Psoas muscle (tissue), 8 donors: ENCODE measurements at places on chromosomes 7 and 10.

DNA sequence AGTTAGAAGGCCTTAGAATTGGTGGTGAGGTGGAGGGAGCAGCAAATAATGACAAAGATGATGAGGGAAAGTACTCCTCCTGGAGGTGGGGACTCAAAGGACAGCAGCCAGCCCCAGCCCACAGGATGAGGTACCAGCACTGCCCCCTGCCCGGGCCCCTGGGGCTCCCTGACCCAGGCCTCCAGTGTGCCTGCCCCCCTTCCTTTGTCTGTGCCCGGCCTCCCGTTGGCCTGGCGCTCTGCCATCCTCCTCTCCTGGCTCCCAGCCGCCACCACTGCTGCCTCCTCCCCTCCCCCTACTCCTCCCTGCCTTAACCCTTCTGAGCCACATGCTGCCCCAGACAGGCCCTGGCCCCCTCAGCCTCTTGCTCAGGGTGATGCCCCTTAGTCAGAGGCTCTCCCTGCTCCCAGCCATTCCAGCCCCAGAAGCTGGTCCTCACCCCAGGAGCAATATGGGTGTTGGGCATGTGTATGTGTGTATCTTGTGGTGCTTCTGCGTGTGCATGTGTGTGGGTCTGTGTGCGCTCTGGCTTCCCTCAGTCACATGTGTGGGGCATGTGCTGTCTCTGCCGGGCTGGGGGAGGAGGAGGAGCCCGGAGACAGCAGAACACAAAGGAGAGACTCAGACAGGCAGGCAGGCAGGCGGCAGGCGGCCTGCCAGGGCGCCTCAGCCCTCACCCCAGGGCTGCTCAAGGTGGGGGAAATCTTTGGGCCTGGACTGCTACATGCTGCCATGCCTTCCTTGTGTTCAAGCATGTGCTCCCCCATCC lies 2.6 kb downstream of the LDB1 start:
- H3K36me3 ChIP-seq: no peaks in the 10 kb centered on the region
- peak overlapping the region; percentile 87 for H3K4me3 ChIP-seq
- H3K27ac ChIP-seq: peak overlapping the region; percentile 92
- peak; percentile 78 for DNase-seq
- H3K4me1 ChIP-seq: peaks cover 57% of the 10 kb centered on the region

DNA sequence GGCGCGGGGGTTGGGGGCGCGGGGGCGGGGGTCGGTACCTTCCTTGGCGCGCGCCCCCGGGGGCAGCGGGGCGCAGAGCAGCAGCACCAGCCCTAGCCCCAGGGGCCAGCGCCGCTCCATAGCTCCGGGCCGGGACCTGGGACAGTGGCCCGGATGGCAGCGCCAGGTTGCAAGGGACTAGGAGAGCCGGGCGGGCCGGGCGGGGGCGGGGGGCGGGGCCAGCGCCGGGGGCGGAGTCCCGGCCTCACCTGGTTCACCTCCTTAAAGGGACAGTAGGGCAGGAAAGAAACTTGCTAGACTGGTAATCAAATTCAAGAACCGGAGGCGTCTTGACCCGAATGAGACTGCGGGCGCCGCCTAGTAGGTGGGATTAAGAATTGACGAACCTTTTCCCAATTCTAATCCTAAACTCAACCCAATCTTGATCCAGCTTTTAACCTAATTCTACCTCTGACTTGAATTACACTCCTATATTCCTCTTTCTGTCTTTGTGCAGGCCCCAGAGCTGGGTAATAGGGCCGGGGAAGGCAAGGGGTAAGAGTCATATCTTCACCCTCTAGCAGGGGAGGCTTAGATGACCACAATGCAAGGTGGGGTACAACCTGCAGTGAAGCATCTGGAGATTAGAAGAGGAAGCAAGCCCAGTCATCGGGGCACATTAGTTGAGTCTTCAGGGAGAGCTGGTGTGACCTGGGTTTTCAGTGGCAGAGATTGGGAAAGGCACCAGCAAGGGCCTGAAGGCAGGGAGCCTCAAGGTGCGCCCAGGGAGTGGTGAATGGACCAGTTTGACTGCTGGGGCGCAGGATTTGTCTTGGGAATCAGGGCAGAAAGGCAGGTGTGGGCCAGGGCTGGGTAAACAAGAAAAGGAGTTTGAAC lies at the start of gene EPHA1:
TSS of gene EPHA1 (minus strand) at position 171 of the 876 bp plus-strand sequence. CDS start at position 120, 51 bp downstream.
- H3K27me3 ChIP-seq: no peaks in the 10 kb centered on the region
- H3K27ac ChIP-seq: no peak within 1 kb of the TSS
- H3K4me1 ChIP-seq: no peaks in the 10 kb centered on the region

- DNase-seq: no peak
- H3K27ac ChIP-seq: no peak overlapping the region
- H3K27me3 ChIP-seq: no peaks in the 10 kb centered on the region
These were observed 472.6 kb downstream of the PLXNA4 start for GRCh38 chr7:132103718-132104117.

DNA sequence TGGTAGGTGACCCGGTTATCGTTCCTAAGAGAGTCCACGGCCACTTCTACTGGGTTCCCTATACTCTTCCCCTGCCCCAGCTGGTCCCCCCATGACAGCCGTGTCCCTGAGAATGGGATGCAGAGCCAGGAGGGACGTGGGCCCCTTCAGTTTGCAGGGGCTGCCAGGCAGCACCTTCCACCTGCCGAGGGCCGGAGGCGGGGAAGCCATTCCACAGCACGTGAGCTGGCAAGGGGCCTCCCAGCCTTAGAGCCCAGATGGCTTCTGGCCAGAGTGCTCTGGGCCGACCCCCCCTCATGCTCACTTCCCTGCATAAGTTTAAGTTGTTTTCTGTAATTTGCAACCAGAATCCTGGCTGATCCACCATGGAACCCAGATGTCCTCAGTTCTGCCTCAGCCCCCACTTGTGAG lies 39.0 kb downstream of the DIP2C start:
- peaks cover 37% of the 10 kb centered on the region for H3K4me1 ChIP-seq
- H3K36me3 ChIP-seq: no peaks in the 10 kb centered on the region
- peak overlapping the region; percentile 58 for H3K27ac ChIP-seq
- DNase-seq: no peak
- no peaks in the 10 kb centered on the region for H3K27me3 ChIP-seq
- peak overlapping the region; percentile 46 for H3K4me3 ChIP-seq

- H3K27me3 ChIP-seq: no peaks in the 10 kb centered on the region
- H3K27ac ChIP-seq: no peak overlapping the region
- no peaks in the 10 kb centered on the region for H3K4me1 ChIP-seq
- DNase-seq: no peak
- H3K36me3 ChIP-seq: no peaks in the 10 kb centered on the region
- no peak overlapping the region for H3K4me3 ChIP-seq
These were observed 4.3 kb downstream of the PFKP start for GRCh38 chr10:3071405-3072198.

GRCh38 chr7:158406801-158407200 lies 180.8 kb downstream of the PTPRN2 start:
- no peak overlapping the region for H3K27ac ChIP-seq
- H3K4me3 ChIP-seq: no peak overlapping the region

- no peaks in the 10 kb centered on the region for H3K4me1 ChIP-seq
- DNase-seq: no peak
- H3K36me3 ChIP-seq: no peaks in the 10 kb centered on the region
- no peak overlapping the region for H3K4me3 ChIP-seq
These were observed 95.7 kb downstream of the TCERG1L start for GRCh38 chr10:131215776-131216175.

- H3K36me3 ChIP-seq: peaks cover 12% of the 10 kb centered on the region
- peaks cover 11% of the 10 kb centered on the region for H3K4me1 ChIP-seq
- no peak overlapping the region for H3K4me3 ChIP-seq
- H3K27ac ChIP-seq: no peak overlapping the region
- DNase-seq: no peak
- no peaks in the 10 kb centered on the region for H3K27me3 ChIP-seq
These were observed 5.4 kb downstream of the PPIA start for GRCh38 chr7:44801890-44802289.

- peaks cover 3% of the 10 kb centered on the region for H3K36me3 ChIP-seq
- H3K27ac ChIP-seq: no peak overlapping the region
- no peak overlapping the region for H3K4me3 ChIP-seq
- DNase-seq: no peak
These were observed 6.4 kb downstream of the ZDHHC16 start for GRCh38 chr10:97452352-97452751.

DNA sequence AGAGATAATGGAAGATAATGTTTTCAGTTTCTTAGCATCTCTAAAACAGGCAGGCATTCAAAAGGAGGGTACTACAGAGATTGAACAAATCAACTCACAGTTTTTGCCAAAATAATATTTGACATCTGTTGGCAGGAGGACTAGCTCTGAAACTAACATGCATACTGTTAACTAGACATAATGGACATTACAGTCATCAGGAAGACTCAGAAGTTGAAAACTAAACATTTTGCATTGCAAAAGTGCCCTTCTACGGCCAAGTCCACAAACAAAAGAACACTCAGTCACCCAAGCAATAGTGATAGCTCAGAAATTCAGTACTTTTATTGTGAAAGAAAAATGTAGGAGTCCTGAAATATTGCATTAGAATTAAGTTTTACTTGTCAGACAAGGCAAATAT lies 399.0 kb downstream of the HGF start:
- no peaks in the 10 kb centered on the region for H3K4me1 ChIP-seq
- no peak overlapping the region for H3K4me3 ChIP-seq
- DNase-seq: no peak
- no peaks in the 10 kb centered on the region for H3K36me3 ChIP-seq
- no peaks in the 10 kb centered on the region for H3K27me3 ChIP-seq

DNA sequence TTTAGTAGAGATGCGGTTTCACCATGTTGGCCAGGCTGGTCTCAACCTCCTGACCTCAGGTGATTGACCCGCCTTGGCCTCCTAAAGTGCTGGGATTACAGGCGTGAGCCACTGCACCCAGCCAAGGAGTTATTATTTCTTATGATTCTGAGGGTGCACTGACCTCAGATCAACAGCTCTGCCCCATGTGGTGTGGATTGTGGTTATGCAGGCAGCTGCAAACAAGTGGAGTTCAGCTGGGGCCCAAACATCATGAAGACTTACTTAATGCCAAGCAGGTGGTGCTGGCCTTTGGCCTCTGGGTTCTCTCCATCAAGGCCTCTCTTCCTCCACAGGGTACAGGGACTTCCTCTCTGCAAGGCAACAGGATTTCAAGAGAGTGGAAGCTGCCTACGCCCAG lies 45.1 kb upstream of the OPTN start:
- H3K27ac ChIP-seq: no peak overlapping the region
- H3K27me3 ChIP-seq: no peaks in the 10 kb centered on the region
- H3K36me3 ChIP-seq: no peaks in the 10 kb centered on the region

DNA sequence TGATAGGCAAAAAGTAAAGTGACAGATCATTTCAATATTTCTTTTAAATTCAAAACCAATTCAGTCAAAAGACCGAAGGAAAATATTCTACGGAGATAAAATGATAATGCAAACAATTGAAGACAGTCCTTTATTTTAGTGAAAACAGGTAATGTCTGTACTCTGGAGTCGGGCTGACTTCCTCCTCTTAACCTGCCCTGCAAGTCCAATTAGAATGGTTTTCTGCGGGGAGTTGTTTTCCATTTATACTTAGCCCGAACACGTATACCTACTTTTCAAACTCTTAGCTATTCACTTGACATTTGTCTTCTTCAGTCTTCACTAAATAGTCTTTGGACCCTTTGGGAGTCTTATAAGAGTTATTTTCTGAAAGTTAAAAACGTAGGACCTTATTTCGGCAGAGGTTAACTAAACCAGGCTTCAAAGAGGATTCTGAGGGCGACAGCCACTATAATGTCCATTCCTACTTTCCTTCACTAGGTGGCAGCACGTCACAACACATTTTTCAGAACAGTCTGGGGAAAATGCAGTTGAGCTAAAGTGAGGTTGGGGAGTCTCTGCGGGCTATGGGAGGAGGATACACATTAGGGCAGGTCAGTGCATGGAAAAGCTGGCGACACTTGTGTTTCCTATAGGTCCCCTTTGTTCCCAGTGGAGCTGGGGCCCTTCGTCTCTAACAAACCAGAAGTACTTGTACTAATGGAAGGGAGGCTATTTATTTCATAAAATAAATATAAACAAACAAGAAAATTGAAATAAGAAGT lies 472.0 kb downstream of the KCNMA1 start:
- no peak overlapping the region for H3K27ac ChIP-seq
- DNase-seq: no peak
- H3K36me3 ChIP-seq: no peaks in the 10 kb centered on the region
- H3K4me1 ChIP-seq: peaks cover 10% of the 10 kb centered on the region
- H3K4me3 ChIP-seq: peak overlapping the region; percentile 33

DNA sequence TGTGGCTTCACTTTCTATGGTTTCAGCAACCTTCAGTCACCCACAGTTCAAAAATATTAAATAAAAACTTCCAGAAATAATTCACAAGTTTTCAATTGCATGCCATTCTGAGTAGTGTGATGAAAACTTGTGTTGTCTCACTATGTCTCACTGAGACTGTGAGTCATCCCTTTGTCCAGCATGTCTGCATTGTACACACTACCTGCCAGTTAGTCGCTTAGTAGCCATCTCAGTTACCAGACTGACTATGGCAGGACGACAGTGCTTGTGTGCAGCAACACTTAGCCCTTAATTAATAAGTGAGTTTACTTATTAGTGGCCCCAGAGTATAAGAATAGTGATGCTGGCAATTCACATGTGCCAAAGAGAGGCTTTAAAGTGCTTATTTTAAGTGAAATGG lies 22.5 kb downstream of the CCDC186 start:
- no peak overlapping the region for H3K4me3 ChIP-seq
- H3K27ac ChIP-seq: no peak overlapping the region
- peaks cover 2% of the 10 kb centered on the region for H3K36me3 ChIP-seq
- no peaks in the 10 kb centered on the region for H3K4me1 ChIP-seq

- H3K27ac ChIP-seq: no peak overlapping the region
- no peaks in the 10 kb centered on the region for H3K4me1 ChIP-seq
- no peaks in the 10 kb centered on the region for H3K36me3 ChIP-seq
- H3K4me3 ChIP-seq: no peak overlapping the region
- no peak for DNase-seq
- H3K27me3 ChIP-seq: no peaks in the 10 kb centered on the region
These were observed 28.4 kb downstream of the MKI67 start for GRCh38 chr10:128097783-128098182.

DNA sequence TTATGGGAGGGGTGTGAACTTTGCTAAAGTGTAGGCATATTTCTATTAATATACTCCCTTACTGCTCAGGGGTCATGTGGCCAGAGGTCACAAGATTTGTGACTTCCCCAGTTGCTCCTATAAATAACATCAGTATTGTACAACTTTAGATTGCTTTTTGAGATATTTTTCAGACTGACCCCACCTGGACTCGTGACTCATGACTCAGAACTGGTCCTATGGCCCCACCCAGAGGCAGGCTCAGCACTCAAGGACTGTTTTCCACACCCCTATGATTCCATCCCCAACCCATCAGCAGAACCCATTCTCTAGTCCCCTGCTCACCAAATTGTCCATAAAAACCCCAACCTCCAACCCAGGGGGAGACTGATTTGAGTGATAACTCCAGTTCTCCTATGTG lies 2.7 kb upstream of the CUL2 start:
- H3K36me3 ChIP-seq: no peaks in the 10 kb centered on the region
- no peaks in the 10 kb centered on the region for H3K27me3 ChIP-seq
- no peak overlapping the region for H3K27ac ChIP-seq
- H3K4me3 ChIP-seq: no peak overlapping the region
- peaks cover 21% of the 10 kb centered on the region for H3K4me1 ChIP-seq

- no peak for DNase-seq
- H3K27me3 ChIP-seq: peaks cover 6% of the 10 kb centered on the region
- H3K36me3 ChIP-seq: no peaks in the 10 kb centered on the region
- H3K4me1 ChIP-seq: peaks cover 4% of the 10 kb centered on the region
- no peak overlapping the region for H3K4me3 ChIP-seq
These were observed 190.2 kb upstream of the HPS1 start for GRCh38 chr10:98636921-98637329.
